ENCODE measurements at places on chromosomes 3 and 15. TPM values are rescaled to one million over a fixed set of nuclear protein-coding genes. Genes with fewer than 3 reads are reported as not detected.

MANF gene
- 15.7 TPM for total RNA-seq

MOBP gene
- 0.63 TPM for total RNA-seq

ZNF619 gene
- total RNA-seq = 5.0 TPM

CCR9 gene
- total RNA-seq = not detected

SH3BP5 gene
- total RNA-seq = 81.7 TPM

ALDH1L1 gene
- total RNA-seq = 2.8 TPM

IL17RB gene
- 2.2 TPM for total RNA-seq

ATP13A3 gene
- 217 TPM for total RNA-seq

ADAMTSL3 gene
- total RNA-seq = 40.4 TPM

SNRK gene
- total RNA-seq = 80.8 TPM

C2CD4B gene
- total RNA-seq = 1.6 TPM

GOLGA6L7 gene
- not detected for total RNA-seq

MNS1 gene
- total RNA-seq = 2.8 TPM

ERICH6 gene
- not detected for total RNA-seq

ISLR2 gene
- total RNA-seq = 186 TPM

TRAIP gene
- 6.6 TPM for total RNA-seq

CLEC3B gene
- 14.7 TPM for total RNA-seq

ABI3BP gene
- 1.6 TPM for total RNA-seq

LEKR1 gene
- total RNA-seq = 1.3 TPM

KIF15 gene
- total RNA-seq = 11.0 TPM

RBSN gene
- 62.9 TPM for total RNA-seq

PIERCE2 gene
- 3.1 TPM for total RNA-seq

GOLGA6A gene
- total RNA-seq = not detected

SST gene
- 16.6 TPM for total RNA-seq

GJD2 gene
- total RNA-seq = 0.94 TPM

SLC9C1 gene
- total RNA-seq = not detected

RPS27L gene
- total RNA-seq = 16.3 TPM

TRMT10C gene
- 27.2 TPM for total RNA-seq

SLC7A14 gene
- total RNA-seq = 5.6 TPM

ZPLD1 gene
- not detected for total RNA-seq

GOLGA6L10 gene
- total RNA-seq = 14.1 TPM

TTC14 gene
- total RNA-seq = 97.3 TPM

DCP1A gene
- total RNA-seq = 23.8 TPM

Measured in parietal lobe (tissue), 2 donors.